Progenitor cell of endocrine pancreas (in vitro differentiated cells): ENCODE measurements at places on chromosomes 12 and 14. TPM values are rescaled to one million over a fixed set of nuclear protein-coding genes. Genes with fewer than 3 reads are reported as not detected.

Gene CLEC2B
- not detected in 2 replicates for total RNA-seq

Gene SLC16A7
- total RNA-seq = 6.2 and 6.5 TPM in 2 replicates

Gene HAL
- 0.46 and 0.49 TPM in 2 replicates for total RNA-seq

- DNase-seq = no peak
- no peaks in the 10 kb centered on the region for H3K27me3 ChIP-seq
- no peak overlapping the region for H3K4me3 ChIP-seq
- H3K4me1 ChIP-seq = peaks cover 37% of the 10 kb centered on the region
- peak overlapping the region; percentile 56 for H3K27ac ChIP-seq
These were observed 5.6 kb downstream of the SLC11A2 start for GRCh38 chr12:51020448-51021182.

GRCh38 chr12:100539202-100539601, 34.3 kb upstream of the GAS2L3 start:
- H3K27me3 ChIP-seq = no peaks in the 10 kb centered on the region
- H3K27ac ChIP-seq = no peak overlapping the region
- H3K4me3 ChIP-seq = no peak overlapping the region
- peaks cover 5% of the 10 kb centered on the region for H3K4me1 ChIP-seq
- DNase-seq = peak; percentile 67
- H3K36me3 ChIP-seq = no peaks in the 10 kb centered on the region

DNA sequence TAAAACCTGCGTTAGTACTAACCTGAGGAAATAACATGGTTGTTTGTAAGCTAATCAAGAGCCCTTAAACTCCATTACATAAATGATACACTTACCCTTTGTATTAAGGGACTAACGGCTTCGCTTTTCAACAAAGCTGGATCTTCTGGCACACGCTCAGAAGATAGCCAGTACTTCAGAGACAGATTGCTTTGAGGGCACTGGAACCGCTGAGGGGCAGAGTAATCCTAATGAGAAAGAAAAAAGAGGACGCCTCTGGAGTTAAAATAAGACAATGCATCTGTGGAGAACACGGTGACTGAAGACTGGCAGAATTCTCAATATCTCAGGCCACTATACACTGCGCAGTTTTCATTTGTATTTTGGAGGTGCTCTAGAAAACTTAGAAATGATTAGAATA, 1.5 kb upstream of the KTN1 start:
- H3K4me1 ChIP-seq = peaks cover 12% of the 10 kb centered on the region
- H3K4me3 ChIP-seq = peak overlapping the region; percentile 96
- H3K27ac ChIP-seq = peak overlapping the region; percentile 97
- DNase-seq = no peak

- DNase-seq = no peak
- H3K4me1 ChIP-seq = peaks cover 3% of the 10 kb centered on the region
- H3K36me3 ChIP-seq = peaks cover 10% of the 10 kb centered on the region
- H3K27me3 ChIP-seq = no peaks in the 10 kb centered on the region
These were observed 20.5 kb downstream of the PPHLN1 start for GRCh38 chr12:42346403-42347002.

- H3K36me3 ChIP-seq = peaks cover 5% of the 10 kb centered on the region
- peak; percentile 68 for DNase-seq
- H3K27me3 ChIP-seq = peaks cover 78% of the 10 kb centered on the region
- peak within 1 kb of the TSS; percentile 64 for H3K4me3 ChIP-seq
- no peak within 1 kb of the TSS for H3K27ac ChIP-seq
- peaks cover 3% of the 10 kb centered on the region for H3K4me1 ChIP-seq
These were observed at the start of gene INSM2 for GRCh38 chr14:35533357-35534207. TSS of gene INSM2 (plus strand) at chr14:35534164. CDS start at chr14:35534253, 89 bp downstream.
